H9 (cell line): ENCODE measurements at places on chromosomes 1 and 21.

- no peak for DNase-seq
Observed at GRCh38 chr1:208951026-208951525, 632.4 kb upstream of the CAMK1G start.

GRCh38 chr1:229251185-229251584 lies 19.7 kb upstream of the RAB4A start:
- no peak for DNase-seq

DNA sequence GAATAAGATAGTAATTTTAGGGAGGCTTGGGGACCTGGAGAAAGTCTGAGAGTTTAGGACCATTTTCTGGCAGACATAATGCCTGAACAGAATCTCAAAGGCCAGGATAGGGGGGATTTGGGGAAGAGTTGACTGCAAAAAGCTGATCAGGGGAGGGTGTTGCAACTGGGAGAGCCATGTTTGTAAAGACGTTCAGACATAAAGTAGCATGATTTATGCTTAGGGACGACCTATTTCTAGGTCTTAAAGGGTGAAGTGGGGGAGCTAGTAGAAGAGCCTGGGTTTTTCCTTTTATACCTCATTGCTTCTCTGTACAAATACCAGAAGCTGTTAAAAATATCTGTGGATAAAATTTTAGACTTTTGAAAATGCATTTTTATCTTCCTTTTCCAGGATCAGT lies 51.2 kb downstream of the FNBP1L start:
- DNase-seq, result no peak

DNA sequence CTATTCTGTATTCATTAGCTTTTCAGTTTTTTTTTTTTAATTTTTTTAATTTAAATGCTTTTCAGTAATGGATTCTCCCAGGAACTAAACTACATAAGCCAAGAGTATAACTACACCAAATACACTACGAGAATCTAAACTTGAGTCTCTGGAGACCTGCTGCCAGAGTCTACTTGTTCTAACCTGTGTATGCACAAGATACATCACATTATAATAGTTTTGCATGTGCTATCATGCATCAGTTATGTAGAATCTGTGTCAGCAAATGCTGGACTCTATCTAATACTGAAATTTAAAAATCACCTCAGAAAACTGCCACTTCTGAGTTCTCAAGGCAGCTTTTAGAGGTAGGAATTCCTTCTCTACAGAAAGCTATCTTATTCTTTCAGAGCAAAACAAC lies 146.3 kb upstream of the GREM2 start:
- no peak for DNase-seq

GRCh38 chr1:94962409-94963265 lies 35.7 kb upstream of the CNN3 start:
- DNase-seq, result no peak

- no peak for DNase-seq
Observed at GRCh38 chr1:79293611-79294010, 287.1 kb upstream of the ADGRL4 start.

- no peak for DNase-seq
Observed at GRCh38 chr1:17958704-17959103, 148.9 kb upstream of the IGSF21 start.

- no peak for DNase-seq
Observed at GRCh38 chr1:171769754-171770153, 11.7 kb upstream of the METTL13 start.

- no peak for DNase-seq
Observed at GRCh38 chr1:46760558-46761166, 38.2 kb upstream of the CYP4B1 start.

GRCh38 chr1:117201808-117202207 lies 8.9 kb downstream of the VTCN1 start:
- DNase-seq, result no peak

DNA sequence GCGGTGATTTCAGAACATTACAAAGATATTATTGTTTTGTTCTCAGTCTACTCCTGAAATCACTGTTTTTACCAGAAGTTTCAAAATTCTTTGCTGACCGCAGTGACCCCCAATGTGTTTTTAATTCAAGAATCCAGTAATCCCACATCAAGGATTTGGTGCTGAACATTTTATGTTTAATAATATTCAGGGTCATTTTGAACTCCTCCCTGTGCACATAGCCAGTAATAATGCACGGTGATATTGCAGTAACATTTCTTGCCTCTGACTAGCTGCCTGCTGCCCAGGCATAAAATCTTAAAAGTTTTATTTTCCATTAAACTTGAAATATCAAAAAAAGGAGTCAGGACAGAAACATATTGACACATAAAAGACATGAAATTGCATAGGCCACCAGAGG lies 443.4 kb upstream of the NCAM2 start:
- no peak for DNase-seq

DNA sequence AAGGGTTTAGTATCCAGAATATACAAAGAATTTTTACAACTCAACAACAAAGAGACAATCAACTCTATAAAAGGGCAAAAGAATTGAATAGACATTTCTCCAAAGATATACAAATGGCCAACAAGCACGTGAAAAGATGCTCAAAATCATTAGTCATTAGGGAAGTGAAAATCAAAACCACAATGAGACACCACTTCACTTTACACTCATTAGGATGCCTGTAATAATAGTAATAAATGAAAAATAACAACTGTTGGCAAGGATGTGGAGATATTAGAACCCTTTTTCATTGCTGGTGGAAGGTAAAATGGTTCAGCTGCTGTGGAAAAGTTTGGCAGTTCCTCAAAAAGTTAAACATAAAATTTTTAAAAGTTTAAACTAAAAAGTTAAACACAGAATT lies 7.0 kb upstream of the ABCD3 start:
- DNase-seq, result no peak

GRCh38 chr1:22555371-22555656 lies 8.0 kb upstream of the EPHA8 start:
- no peak for DNase-seq
